ENCODE measurements at places on chromosomes 7 and 10.

GRCh38 chr10:108574233-108574632 is 1349.1 kb downstream of the XPNPEP1 start:
- no peak for DNase-seq

DNA sequence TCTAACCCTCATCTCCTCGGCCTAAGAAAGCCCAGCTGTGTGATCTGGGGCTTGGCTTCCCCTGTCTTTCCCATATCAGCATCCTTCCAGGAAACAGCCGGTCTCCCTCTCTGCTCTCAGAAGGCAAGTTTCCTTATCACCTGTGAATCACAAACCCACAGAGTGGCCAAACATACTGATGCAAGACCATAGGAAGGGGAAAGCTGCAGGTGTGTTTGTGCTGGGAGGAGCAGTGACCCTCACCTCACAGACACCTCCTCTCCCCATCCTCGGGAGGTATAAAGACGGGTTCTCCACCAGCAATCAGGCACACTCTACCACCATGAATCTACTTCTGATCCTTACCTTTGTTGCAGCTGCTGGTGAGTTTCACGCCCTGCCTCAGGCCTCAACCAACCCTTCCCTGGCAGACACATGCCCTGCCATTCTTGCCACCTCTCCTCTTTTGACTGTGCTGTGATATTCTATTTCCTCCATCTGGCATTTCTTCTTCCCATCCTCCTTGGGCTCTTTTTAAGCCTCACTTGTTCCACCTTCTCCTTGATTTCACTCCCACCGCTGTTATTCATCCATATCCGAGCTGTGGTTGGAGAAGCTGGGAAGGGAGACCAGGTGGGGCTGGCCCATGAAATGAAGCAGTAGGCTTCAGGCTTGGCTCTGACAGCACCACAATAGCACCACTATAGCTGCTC is at the start of gene PRSS2:
PRSS2 (plus strand) TSS at position 310 of the 692 bp plus-strand sequence; CDS start at position 323, 13 bp downstream.
- DNase-seq = no peak

GRCh38 chr7:47407821-47408674 is 173.9 kb downstream of the TNS3 start:
- no peak for DNase-seq

GRCh38 chr10:133608855-133609254 is 17.7 kb downstream of the FRG2B start:
- DNase-seq = no peak

DNA sequence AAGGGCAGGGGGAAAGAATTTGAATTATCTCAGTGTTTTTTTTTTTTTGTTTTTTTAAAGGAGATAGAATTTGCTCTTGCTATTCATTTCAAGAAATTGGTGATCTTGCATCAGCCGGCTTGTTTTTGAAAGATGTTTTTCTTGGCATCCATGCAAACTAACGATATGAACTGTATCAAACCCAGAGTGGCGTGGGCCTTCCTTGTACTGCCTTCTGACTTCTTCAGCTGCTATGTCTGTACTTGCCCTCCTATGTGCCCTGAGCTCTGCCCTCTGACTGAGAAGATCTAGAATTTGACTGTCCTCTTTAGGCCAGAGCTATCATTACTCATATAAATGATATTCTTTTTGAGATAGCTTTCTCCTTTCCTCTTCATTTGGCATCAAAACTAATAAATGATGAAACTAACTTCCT is 183.1 kb downstream of the EXOC4 start:
- no peak for DNase-seq

GRCh38 chr10:30943451-30943850 is 88.2 kb downstream of the ZNF438 start:
- no peak for DNase-seq

GRCh38 chr7:45075871-45076796 is 12.6 kb downstream of the NACAD start:
- no peak for DNase-seq

DNA sequence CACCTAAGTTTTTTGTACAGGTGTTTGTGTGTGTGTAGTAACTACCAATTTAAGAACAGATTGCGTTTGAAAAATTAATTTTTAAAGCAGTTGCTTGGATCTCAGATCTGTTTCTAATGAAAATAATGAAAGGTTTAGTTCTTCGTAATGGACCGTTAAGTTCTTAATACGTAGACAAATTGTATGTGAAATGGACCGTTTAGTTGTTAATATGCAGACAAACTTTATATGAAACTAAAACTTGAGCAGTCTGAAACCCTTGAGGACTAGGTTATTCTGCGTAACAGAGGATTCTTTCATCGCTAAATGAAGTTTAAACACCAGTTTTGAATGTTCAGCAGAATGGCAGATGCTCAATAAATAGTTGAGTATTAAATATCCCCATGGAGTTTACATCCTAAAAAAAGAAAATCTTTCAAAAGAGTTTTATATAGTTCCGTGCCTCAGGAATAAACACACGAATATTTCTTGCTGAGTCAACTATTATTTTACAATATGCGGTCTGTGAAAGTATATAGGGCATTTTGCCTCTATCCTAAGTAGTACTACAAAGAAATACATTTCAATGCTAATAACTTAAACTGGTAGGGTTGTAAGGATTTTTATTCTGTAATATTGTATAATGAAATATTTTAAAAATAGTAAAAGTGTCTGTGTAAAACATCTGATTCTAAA is 1.2 kb downstream of the DBF4 start:
- no peak for DNase-seq

DNA sequence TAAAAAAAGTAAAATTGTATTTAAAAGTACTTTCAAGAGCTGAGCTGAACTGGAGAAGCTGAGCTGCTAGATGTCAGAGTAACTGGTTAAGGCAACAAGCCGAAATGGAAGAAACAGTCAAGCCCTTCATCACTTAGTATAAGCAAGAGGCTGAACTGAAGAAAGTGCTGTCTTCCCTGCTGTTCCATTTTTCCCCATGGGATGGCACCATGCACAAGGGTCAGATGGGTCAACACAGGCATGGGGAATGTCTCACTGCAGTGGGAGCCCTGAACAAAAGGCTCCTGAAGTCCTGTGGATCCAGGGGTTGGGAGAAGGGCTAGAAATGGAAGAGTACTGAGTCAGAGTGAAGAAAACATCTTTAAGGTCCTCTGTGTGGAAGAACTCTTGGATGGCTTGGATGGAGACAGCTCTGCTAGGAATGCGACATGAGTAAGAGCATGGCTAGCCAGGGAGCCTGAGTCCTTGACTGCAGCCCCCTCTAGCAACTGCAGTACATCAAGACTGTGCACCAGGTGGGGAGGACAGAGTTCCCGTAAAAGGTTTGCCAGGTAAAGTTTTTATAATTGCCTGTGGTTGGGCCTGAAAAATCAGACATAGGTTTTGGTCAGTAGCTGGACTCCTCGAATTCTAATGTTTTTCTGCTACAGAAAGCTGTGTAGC is 348.3 kb downstream of the GPR158 start:
- DNase-seq = no peak

DNA sequence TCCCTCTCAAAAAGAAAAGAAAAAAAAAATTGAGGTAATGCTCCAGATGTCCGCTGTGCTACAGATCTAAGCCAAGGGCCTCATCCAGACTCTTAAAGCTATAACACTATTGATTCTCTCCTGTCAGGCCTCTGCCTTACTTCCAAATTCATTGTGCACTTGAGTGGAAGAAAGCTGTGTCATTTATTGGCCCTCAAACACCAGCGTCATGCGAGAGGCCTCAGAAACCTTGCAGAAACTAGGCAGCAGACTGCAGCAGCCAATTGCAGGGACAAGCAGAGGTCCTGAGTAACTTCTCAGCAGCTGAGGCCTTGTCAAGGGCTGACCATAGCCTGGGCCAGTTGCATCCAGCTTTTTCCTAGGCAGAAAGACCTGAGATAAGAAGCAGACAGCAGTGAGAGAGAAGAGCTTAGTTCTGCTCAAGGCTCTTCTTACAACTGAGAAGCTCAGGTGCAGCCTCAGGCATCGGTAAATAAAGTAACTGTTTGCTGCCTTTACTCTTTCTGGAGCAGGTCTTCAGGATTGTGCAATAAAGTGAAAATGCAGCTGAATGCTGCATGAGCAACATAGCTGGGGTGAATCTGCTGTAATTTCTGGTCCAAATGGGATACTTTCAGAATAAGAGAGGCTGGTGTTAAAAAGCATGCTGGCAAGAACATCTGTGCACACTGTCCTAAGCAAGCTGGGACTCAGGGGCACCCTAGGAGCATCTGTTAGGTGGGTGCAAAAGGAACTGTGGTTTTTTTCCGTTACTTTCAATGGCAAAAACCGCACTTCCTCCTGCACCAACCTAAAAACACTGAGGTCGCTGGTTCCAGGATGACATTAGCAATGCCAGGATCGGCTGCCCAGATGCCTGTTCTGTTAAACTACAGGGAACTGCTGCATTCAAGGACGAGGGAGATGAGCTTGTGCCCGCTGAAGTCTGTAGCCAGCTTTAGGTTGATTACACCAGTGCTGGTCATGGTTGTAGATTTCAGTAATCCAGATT is 181.8 kb upstream of the PFKP start:
- DNase-seq = no peak

DNA sequence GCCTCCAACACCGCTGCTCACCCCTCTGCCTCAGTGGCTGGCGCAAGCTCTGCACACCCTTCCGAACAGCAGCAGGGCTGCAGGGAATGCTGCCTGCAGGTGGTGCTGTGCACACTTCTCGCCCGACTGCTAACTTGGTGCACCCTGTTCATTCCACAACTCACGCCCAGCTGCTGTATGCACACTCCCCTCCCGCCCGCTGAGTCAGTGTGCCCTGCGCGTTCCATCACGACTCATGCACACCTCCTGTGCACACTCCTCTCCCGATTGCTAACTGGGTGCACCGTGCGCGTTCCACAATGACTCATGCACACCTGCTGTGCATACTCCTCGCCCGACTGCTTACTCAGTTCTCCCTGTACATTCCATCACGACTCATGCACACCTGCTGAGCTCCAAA is 21.5 kb downstream of the ADARB2 start:
- peak; percentile 53 for DNase-seq

- DNase-seq = no peak
Observed at GRCh38 chr10:106508950-106509349, 655.6 kb downstream of the SORCS1 start.

DNA sequence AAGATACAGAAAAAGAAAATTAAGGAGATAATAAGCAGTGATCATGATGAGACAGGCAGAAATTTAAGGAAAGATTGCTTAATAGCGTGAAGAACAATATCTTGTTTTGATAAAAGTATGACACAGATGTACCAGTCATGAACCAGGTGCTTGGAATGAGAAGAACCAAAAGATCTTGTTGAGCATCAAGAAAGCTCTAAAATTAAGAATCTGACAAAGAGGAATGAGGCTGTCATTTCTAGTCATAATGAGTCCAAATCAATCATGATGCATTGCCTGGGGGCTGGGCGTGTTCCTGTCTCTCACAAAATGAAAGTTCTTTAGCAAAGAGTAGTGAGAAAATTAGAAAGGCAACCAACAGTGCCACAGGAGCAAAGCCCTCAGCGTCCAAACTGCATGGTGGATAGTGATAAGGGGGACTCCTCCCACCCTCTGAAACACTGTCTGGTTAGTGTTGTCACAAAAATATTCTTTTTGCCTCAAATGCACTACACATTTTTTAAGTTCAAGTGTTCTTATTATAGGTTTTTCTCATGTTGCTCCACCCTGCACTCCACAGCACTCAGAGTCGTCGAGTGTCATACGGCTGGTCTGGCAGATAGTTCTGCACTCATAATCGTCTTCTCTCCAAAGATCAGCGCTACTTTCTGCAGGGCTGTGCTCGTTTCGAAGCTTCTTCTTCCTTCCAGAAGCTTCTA is 439.6 kb downstream of the TNS3 start:
- DNase-seq = no peak

GRCh38 chr7:131608116-131608500 is 51.7 kb upstream of the PODXL start:
- DNase-seq = no peak

DNA sequence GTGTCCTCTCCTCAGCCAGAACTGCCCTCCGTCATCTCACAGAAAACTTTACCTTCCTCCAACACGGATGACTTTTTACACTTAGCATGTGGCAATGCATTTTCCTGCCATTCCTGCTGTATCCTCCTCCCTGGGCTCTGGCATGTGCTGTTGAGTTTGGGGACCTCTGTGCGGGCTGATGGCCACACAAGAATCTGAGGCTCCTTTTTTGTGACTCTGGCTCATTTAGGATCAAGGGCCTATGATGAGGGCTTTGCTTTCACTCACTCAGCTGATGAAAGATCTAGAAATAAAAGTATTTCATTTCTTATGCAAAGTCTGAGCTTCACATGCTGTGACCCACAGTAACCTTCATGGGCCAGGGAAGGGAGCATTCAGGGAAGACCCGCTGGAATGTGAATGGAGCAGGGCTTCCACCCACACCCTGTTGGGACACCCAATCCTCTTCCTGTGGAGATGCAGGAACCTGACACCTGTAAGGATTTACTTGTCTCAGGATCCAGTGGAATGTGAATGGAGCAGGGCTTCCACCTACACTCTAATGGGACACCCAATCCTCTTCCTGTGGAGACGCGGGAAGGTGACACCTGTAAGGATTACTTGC is 500.3 kb upstream of the MKI67 start:
- no peak for DNase-seq
